ENCODE measurements at places on chromosomes 1 and 21.

GRCh38 chr1:13899856-13900255 is 199.9 kb downstream of the PRDM2 start:
- DNase-seq = no peak

- DNase-seq = no peak
Observed at GRCh38 chr1:167504467-167504827, 13.9 kb downstream of the CD247 start.

DNA sequence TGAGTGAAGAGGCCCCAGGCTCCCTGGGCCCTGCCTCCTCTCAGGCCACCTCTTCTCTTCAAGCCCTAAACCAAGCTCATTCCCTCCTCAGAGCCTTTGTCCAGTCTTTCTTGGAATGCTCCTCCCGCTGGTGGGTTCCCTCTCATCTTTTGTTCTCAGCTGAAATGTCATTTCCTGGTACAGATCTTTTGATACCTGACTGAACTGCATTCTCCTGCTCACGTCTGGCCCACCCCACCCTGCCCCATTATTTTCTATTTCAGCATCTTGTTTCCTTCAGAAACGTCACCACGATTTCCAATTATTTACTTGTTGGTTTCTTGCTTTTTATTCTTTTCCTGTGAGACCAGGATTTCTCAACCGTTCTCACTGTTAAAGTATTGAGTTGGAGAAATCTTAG is 16.4 kb downstream of the LAMB3 start:
- DNase-seq = no peak

DNA sequence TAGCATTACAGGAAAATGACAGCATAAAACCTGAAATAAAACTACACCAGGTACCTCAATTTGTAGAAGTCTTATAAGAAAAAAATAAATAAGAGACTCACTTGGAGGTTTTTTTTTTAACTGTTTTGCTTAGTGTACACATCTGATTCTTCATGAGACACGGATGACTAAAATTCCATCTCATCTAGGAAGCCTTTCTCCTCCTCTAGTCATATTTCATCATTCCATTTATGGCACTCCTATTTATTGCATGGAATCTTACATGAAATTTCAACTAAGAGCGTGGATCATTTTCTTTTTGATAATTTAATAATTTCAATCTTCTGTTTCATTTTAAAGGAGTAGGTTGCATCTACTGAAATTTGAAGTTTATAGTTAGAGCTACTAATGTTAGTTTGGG is 1.6 kb upstream of the PTGS2 start:
- DNase-seq = no peak

DNA sequence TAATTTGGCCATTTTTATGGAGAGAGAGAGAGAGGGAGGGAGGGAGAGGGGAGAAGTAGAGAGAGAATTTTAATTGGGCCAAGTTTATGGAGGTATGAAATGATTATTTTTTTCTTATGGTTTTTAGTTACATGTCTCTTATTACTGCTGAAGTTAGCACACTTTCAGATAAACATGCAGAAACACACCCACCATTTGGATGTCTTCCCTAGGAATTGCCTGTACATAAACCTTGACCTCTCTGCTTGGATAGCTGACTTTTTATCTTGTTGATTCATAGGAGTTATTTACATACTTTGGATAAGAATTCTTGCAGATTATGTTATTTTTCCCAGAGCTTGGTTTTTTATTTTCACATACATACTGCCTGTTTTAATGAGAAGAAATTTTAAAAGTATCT is 310.2 kb upstream of the ADAMTS5 start:
- DNase-seq = no peak

DNA sequence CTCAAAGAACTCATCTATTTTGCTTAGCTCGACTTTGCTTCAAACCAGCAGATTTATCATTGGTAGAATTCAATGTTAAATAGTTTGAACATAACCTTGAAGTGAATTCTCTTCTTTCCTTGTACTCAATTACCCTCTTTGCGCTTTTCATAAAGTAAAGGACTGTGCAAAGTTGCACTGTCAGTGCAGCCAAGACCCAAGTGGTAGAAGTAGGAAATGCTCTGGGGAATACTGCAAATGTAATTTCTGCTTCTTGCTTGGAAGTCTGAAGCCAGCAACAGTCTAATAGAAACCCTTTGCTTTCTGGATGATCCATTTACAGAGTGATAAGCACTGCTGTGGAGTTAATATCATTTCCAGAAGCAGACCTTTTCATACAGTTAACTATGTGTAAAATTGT is 936.7 kb upstream of the TMPRSS15 start:
- no peak for DNase-seq

- DNase-seq = no peak
Observed at GRCh38 chr1:20893931-20894330, 106.8 kb upstream of the HP1BP3 start.

- DNase-seq = no peak
Observed at GRCh38 chr1:228347181-228347580, 59.5 kb downstream of the TRIM11 start.

- no peak for DNase-seq
Observed at GRCh38 chr1:79797487-79797886, 791.0 kb upstream of the ADGRL4 start.

DNA sequence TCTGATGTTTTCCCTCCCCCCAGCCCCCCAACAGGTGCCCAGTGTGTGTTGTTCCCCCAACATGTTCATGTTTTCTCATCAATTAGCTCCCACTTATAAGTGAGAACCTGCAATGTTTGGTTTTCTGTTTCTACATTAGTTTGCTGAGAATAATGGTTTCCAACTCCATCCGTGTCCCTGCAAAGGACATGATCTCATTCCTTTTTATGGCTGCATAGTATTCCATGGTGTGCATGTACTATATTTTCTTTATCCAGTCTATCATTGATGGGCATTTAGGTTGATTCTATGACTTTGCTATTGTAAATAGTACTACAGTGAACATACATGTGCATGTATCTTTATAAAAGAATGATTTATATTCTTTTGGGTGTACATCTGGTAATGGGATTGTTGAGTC is 24.6 kb downstream of the ZNF678 start:
- DNase-seq = no peak

- DNase-seq = no peak
Observed at GRCh38 chr1:30319765-30320580, 403.4 kb downstream of the MATN1 start.

DNA sequence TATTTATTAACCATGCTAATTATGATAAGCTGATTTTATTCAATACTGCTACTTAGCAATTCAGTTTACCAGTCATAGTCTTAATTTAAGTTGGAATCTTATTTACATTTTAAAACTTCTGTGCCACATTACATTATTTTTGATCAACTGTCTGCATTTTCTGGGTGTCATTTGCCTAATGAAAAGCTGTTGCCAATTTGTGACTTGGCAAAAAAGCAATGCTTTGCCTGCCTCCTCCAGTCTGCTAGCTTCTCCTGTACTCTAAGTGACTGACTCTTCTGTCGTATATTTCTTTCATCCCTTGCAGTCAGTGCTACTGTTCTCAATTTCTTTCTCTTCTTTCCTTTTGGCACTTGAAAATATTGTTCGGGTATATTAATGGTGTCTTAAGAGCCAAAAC is 5.6 kb upstream of the IVNS1ABP start:
- DNase-seq = no peak

- no peak for DNase-seq
Observed at GRCh38 chr1:30409476-30410152, 313.8 kb downstream of the MATN1 start.

DNA sequence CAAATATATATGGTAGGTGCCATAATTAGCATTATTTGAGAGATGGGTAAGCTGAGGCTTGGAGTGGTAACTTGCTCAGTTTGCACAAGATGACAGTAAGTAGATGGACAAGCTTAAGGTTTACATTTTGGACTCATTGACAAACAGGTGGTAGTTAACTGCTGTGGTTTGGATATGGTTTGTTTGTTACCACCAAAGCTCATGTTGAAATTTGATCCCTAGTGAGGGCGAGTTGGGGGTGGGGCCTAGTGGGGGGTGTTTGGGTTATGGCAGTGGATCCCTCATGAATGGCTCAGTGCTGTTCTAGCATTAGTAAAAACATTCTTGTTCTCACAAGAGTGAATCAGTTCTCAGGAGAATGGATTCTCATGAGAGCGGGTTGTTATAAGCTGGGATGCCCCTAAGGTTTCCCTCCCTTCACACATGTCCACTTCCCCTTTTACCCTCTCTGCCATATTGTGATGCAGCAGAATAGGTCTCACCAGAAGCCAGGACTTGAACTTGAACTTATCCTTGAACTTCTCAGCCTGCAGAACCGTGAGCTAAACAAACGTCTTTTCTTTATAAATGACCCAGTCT is 6.6 kb upstream of the PRRX1 start:
- DNase-seq = no peak

GRCh38 chr1:48750109-48750508 is 26.6 kb downstream of the BEND5 start:
- DNase-seq = peak; percentile 26

GRCh38 chr1:15803380-15803779 is 4.1 kb downstream of the UQCRHL start:
- peak; percentile 34 for DNase-seq

GRCh38 chr21:34812504-34813265 is 143.9 kb downstream of the CLIC6 start:
- no peak for DNase-seq

GRCh38 chr1:225691861-225692516 is 39.1 kb upstream of the ENAH start:
- DNase-seq = no peak

DNA sequence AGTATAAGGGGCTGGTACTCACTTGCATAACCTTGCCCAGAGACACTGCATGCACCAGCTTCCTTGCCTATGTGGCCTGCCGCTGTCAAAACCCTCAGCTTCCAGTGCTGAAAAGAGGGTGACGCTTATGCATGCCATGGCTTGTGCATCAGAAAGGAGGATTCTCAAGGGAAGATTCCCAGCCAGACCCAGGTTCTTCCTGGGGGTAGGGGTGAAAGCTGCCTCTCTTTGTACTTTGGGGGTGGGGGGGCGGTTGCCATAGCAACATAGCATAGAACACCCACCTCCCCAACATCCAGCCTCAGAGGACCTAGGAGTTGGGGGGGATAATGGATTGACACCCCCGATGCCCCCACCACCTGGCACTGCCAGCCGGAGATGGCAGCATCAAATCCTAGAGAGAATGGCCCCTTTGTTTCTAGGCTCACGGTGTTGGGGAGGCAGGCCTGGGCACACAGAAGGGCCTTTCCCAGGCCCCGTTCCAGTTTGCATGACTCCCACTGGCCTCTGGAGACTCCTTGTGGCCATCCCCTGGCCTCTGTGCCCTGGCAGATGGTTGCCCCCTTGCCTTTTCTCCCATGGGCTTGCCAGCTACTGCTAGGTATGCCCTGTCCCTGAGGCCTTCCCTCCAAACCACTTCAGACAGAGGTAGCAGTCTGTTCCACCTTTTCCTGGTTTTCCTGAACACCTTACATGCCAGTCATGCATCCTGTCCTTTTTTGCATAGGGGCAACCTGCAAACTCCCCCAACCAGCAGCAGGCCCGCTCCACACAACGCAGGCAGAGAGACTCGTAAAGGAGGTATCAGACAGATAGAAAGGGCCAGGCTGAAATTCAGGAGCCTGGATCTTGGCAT is 44.6 kb downstream of the RHBG start:
- no peak for DNase-seq

GRCh38 chr1:51519865-51520699 is 1.0 kb upstream of the EPS15 start:
- no peak for DNase-seq

- no peak for DNase-seq
Observed at GRCh38 chr1:9340172-9340854, 47.6 kb downstream of the SPSB1 start.

GRCh38 chr1:206890125-206891060 is 6.8 kb upstream of the IL24 start:
- peak; percentile 58 for DNase-seq

DNA sequence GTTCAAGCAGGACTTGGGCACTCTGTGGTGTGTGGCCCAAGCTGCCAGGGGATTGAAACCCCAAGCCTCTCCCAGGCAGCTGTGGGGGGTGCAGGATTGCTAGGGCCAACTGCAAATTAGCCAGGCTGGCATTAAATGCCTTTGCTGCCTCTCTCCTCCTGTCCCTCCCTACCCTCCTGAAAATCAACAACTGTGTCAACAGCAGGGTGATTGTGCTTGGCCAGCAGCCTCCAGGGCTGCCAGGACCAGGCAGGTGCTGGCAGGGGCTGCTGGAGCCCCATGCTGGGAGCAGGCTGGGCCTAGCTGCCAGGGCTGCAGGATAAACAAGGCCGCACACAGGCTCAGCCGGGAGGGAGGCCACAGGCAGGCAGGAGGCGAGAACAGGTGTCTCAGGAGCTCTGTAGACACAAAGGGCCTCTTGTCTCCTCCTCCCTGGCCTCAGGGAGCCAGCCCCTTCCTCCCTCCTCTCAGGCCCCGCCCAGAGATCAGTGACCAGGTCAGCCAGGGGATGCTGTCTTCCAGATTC is 11.4 kb downstream of the SOX13 start:
- no peak for DNase-seq

GRCh38 chr1:23322770-23323169 is 21.3 kb downstream of the HNRNPR start:
- no peak for DNase-seq

- no peak for DNase-seq
Observed at GRCh38 chr1:232922485-232922884, 27.9 kb upstream of the NTPCR start.

DNA sequence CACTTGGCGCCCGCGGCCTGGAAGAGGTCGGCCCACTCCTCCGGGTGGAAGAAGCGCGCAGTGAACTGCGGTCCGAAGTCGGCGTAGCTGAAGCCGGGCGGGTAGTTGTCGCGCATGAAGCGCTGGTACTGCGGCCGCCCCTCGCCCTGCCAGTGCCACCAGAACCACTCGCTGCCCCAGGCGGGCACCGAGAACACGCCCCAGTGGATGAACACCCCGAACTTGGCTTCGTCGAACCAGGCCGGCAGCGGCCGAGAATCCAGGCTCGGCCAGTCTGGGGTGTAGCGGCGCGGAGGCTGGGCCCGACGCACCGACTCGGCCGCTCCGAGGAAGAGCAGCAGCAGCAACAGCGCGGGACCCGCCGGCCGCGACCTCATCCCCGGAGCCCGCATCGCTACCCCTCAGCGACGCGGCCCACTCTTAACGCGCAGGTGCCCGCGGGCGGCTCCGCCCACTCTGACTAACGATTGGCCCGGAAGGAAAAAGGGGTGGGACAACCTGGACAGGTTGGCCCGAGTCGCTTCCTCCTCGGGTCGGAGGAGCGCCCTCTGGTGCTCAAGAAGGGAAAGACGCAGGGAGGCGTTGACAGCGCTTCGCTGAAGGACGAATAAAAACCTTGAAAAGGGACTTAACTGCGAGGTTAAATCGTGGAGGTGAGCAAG is at the start of gene FUCA1:
Gene FUCA1, minus strand, starts transcription at position 396 of the 662 bp plus-strand sequence. Its CDS starts 4 bp downstream, at position 392.
- peak; percentile 97 for DNase-seq

Data from inflammatory macrophage treated with lipopolysaccharide for 1 hour (primary cell).